Omental fat pad (tissue), 4 donors: ENCODE measurements at places on chromosomes 4 and X.

DNA sequence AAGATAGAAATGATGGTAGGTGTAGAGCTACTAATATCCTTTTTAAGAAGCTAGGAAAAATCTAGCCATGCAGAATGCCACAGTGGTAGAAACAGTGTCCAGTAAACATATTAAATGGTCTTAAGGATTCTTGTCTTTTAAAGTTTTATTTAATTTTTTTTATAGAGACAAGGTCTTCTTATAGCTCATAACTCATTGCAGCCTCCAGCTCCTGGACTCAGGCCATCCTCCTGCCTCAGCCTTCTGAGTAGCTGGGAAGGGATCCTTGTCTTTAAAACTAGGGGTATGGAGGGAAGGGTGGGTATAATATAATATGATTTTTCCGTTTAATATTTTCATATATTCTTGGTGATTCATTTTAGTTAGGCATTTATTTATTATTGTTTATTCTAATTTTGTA, 3.8 kb downstream of the TMEM165 start:
- DNase-seq: no peak

DNA sequence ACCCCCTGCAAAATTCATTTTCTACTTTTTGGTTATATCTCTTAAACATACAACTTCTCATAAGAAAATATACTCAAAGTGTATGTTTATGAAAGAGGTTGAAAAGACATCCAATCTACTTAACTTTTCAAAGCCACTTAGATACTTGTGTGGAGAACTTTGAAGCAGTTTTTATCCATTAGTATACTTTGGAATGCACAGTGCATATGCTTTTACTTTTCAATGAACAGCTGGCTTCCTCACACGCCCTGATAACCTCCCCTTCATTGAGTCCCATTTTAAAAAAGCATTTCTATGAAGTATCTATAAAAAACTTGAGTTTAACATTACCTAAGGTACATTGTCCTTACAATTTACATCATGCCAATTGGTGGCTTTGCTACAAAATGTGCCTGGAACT, 73.8 kb downstream of the VEGFC start:
- DNase-seq: no peak

DNA sequence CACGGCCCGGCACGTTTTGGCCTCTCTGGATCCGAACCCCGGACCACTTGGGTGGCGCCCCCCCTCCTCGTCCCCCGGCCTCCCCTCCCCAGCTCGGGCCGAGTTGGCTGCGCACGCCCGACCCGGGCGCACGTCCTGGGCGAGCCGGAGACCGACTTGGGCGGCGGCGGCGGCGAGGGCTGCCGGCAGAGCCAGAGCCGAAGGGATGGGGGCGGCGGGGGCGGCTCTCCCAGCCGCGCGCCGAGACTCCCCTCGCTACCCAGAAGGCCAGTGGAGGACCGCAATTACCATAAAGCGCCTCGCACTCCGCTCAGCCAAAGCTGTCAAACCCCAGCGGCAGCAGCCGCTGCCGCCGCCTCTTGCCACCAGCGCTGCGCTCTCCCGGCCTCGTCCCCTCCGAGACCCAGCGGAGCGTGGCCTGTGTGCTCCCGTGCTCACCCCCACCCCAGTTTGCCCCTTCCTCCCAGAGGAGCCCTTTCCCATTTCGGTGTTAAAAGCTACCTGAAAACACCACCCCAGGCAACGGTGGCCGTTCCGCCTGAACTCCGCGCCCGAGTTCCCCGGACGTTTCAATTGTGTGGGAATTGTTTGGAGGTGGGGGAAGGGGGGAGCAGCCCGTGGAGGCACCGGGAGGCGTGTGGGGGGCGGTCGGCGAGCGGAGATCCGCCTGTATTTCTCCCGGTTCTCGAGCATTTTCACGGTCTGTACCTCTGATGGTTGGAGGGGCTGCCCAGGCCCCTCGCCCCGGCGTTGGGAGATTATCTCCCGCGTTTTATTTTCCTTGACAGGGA, 701 bp upstream of the BCOR start:
- no peak for DNase-seq

GRCh38 chr4:791898-792625, 33.9 kb downstream of the CPLX1 start:
- DNase-seq: no peak

DNA sequence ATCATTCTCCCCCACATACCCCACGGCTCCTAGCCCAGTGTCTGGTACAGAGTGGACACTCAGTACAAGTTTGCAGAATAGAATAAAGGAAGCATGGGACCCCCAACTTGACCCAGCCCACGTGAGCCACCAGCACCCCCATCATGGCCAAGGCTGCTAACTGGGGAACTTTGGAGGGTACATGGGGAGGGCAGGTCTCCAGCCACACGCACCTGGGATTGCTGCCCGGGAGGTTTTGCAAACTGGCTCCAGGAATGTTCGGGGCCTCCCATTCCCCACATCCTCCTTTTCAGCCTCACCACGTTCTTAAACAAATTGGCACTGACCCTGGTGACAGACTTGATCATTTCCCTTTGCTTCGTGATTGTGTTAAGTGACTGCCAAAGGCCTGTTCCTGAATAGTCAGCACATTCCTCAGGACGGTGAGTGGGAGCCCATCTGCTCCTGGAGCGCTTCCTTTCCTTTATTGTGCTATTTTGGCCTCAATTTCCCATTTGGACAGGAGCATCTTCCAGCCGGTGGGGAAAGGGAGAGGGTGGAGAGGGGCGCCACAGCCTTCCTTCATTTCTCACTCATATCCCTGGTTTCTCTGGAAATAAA, 18.7 kb upstream of the XPNPEP2 start:
- DNase-seq: no peak

- DNase-seq: no peak
These were observed 82.2 kb downstream of the APBB2 start for GRCh38 chr4:41132055-41132683.

GRCh38 chrX:40157228-40158035, 59.7 kb upstream of the BCOR start:
- no peak for DNase-seq

DNA sequence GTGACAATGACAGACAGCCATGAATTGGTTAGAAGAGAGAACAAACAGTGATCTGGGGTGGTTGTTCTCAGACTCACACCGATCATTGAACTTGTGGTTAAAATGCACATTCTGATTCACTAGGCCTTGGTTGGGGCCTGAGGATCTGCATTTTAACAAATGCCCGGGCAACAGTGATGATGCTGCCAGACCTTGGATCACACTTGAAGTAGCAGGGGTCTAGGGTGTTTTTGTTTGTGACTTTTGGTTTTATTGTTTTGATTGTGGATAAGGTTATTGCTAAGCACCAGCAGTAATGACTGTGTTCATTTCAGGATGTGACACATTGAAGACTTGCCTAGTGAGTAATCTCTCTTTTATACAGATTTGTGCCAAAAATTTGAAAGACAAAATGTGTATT, 36.5 kb downstream of the TXLNG start:
- DNase-seq: no peak

- DNase-seq: no peak
These were observed 20.6 kb upstream of the ZC4H2 start for GRCh38 chrX:64996805-64997204.

GRCh38 chrX:9595174-9595573, 130.3 kb downstream of the TBL1X start:
- no peak for DNase-seq

DNA sequence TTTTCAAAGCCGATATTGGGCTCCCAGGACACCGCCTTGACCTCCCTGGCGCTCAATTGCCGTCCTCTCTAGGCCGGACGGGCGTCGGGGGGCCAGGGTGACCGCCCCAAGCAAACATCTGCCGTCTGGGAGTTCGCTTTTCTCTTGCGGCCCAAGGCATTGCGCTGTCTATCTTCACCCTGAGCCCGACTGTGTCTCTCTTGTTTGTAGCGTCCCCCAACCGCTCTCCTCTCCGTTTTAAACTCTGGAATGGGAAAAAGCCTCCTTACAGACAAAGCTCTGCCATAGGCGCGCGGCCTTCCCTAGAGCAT, 551 bp upstream of the ARX start:
- no peak for DNase-seq

DNA sequence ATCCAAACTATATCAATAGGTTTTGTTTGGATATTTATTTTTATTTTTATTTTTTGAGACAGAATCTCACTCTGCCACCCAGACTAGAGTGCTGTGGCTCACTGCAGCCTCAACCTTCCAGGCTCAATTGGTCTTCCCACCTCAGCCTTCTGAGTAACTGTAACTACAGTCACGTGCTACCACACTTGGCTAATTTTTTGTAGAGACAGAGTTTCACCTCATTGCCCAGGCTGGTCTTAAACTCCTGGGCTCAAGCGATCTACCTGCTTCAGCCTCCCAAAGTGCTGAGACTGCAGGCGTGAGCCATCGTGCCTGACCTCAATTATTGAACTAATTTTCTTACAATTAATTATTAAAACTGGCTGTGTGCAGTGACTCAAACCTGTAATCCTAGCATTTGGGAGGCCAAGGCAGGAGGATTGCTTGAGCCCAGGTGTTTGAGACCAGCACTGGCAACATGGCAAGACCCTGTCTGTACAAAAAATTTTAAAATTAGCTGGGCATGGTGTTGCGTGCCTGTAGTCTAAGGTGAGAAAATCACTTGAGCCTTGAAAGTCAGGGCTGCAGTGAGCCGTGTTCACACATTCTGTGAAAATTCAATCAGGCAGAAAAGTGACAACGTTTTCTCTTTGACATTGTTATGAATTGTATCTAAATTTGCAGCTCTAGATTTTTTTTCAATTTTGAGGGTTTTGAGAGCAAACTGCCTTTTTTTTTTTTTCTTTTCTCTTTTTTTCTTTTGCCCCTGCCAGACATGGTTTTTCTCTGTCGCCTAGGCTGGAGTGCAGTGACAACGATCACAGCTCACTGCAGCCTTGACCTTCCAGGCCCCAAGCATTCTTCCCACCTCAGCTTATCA, 66.0 kb downstream of the UBE2K start:
- DNase-seq: no peak

GRCh38 chrX:3811331-3812311, 98.2 kb upstream of the PRKX start:
- DNase-seq: no peak

GRCh38 chr4:99816545-99817308, at the start of gene DAPP1:
DAPP1 (plus strand) TSS chr4:99816827; CDS start chr4:99816914, 87 bp downstream.
- no peak for DNase-seq

DNA sequence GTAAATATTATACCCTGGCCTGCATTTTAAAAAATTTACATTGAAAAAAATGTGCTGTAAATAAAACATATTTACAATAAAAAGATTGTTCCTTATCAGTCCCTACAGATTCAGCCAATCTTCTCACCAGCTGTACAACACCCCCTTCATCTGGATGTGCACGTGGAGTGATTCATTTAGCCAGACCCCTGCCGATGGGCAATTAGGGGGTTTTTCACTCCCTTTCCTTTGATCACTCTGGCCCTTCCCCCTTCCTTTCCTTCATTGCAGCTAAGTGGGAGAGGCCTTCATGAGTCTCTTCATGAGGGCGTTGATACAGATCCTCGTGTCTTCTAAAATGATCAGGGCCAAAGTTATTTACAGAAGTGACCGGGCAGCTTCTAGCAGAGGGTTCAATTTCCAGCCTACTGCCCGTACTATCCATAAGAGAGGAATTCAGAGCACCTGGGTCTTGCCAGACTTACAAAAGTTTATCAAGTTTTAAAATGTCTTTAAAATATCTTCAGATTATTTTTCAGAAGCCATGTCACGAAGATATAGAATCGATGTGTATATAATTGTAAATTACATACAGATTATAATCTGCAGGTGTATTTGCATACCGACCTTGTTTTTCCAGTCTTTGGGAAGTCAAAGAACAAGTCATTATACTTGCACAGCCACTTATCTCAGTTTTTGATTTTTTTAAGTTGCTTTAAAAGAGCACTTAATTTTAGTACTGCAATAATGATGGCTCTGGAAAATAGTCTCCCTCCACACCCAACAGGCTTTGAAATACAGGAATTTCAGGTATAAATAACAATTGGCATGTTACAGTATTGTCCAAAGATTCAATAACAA, 21.4 kb upstream of the RASL11B start:
- DNase-seq: no peak

- DNase-seq: no peak
These were observed 42.0 kb upstream of the PGRMC2 start for GRCh38 chr4:128329638-128330037.

- DNase-seq: no peak
These were observed 253.8 kb upstream of the DMD start for GRCh38 chrX:33465137-33465536.

- no peak for DNase-seq
These were observed 50.0 kb downstream of the CLCN5 start for GRCh38 chrX:49972328-49972860.

- DNase-seq: no peak
These were observed 20.5 kb downstream of the SEPTIN6 start for GRCh38 chrX:119672426-119672825.

DNA sequence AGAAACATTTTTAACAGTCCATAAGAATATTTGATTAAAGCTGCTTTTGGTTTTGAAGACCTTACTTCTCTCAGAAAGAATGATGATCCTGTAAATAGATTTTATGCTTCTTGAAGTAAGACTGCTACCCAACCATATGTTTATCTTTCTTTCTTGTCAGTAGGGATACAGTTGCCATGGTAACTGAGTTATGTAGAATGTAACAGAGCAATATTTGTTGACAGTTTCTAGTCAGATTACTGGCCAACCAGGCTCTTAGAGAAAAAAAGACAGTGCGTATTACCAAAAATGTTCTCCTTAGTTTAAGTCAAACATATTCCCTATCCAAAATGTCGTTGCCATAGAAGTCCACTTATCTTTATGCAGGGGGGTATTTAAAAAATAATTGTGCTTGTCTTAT, 456.8 kb downstream of the PRR32 start:
- DNase-seq: no peak

DNA sequence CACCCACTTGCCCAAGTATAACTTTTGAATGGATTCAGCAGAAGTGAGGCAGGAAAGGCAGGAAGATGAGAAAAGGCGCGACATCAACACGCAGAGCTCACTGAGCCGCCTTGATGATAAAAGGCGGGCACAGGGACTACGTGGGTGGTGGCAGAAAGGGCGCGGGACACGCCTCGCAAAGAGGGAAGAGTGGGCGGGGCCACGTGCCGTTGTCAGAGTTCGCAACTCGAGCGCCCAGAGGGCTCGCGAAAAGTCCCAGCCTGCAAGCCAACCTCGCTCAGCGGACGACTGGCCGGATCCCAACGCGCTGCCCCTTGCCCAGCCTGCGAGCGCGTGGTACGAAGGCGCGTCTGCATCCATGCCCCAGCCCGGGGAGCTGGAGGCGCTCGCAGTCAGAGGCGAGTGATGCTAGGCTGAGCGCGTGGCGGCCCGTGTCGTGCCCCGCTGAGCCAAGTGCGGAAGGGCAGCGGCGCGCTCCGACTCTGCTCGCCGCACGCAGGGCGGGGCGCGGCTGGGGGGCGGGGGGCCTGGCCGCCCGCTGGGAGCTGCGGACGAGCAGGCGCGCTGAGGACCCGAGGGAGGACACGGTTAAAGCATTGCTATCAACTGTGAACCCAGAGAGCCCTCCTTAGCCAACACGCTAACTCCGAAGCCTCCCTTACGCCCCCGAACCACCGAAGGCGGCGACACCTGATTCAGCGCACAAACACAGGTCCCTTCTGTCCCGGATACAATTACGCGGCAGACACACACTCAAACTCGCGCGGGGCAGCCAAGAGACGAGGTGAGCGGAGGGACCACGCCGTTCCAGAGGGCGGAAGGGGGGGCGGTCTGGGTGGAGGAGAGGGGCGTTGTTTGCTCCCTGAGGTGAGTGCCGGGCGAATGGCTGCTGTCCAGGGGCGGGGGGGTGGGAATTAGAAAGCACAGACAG, at the start of gene UGT8:
Gene UGT8 (plus strand): TSS at position 617 of the 931 bp plus-strand sequence. CDS start 24,074 bp downstream, outside the sequence.
- DNase-seq: no peak
